Astrocyte of the spinal cord (primary cell): ENCODE measurements at places on chromosomes 2 and 18.
A peak's percentile ranks its signal among the peaks of the same experiment; 100 is the strongest.

DNA sequence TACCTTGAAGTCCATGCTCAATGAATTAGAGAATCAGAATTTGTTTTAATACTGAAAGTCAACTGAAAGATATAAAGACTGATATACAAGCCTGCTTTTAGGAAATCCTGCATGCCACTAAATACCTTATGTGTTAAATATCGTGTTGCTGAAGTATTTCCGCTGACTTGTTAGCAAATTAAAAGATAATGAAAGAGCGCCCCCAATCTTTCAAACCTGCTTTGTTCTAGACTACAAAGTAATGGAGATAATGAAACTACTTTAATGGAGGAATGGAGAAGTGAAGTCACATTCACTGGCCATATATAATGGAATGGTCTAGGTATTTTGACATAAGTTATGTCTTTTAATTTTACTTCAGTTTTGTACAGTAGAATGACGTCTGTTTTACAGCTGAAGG, 95.7 kb downstream of the ASXL3 start:
- DNase-seq: no peak

DNA sequence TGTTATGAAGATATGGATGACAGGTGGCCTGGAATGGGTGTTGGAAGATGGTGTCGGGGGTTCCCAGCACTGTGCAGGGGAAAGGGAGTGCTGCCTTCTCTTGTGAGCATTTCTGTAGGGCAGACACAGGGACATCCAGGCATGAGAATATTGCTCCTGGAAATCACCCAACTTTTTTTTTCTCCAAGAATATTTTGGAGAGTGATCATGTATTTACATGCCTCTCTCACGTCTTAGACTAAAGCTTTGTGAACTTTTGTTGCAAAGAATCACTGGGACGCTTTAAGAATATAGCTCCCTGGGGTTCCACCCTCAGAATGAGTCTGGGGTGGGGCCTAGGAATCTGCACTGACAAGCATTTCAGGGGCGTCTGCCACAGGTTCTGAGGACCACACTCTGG, 68.7 kb downstream of the VWA3B start:
- DNase-seq: no peak

GRCh38 chr2:161159456-161160225, 587 bp upstream of the TANK start:
- DNase-seq: no peak

DNA sequence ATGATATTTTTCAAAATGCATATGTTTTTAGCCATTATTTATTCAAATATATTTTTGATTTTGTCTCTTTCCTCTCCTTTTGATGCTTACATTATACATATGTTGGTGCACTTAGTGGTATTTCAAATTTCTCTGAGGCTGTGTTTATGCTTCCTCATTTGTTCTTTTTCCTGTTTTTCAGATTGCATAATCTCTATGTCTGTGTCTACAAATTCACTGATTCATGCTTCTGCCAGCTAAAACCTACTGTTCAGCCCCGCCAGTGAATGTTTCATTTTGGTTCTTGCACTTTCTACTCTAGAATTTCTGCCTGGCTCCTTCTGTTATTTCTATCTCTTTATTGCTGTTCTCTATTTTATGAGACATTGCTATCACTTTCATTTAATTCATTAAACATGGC, 951.7 kb upstream of the CNTNAP5 start:
- no peak for DNase-seq

DNA sequence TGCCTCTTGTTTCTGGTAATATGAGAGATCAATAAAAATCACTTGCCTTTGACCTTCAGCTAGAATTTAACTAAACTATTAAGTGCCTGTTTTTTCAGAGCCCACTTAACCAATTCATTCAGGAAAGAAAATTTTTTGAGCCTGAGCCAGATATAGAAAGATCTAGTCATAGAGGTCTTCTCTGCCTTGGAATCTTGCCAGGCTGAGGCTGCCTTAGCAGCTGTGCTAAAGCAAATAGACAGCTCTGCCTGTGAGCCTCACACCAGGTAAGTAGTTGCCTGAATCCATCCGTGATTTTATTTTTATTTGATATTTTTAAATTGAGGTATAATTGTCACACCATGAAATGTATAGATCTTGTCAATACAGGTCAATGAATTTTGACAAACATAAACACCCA, 27.4 kb downstream of the EVX2 start:
- DNase-seq: no peak

- DNase-seq: no peak
Measured at GRCh38 chr18:23934863-23935262, 79.7 kb upstream of the TTC39C start.

- DNase-seq: no peak
Measured at GRCh38 chr2:113769555-113769954, 13.1 kb upstream of the SLC35F5 start.

- no peak for DNase-seq
Measured at GRCh38 chr2:53334610-53335009, 433.0 kb upstream of the CHAC2 start.

GRCh38 chr2:129139380-129139779, 820.7 kb upstream of the HS6ST1 start:
- no peak for DNase-seq

GRCh38 chr2:170475878-170476277, 239.3 kb upstream of the SP5 start:
- DNase-seq: no peak

DNA sequence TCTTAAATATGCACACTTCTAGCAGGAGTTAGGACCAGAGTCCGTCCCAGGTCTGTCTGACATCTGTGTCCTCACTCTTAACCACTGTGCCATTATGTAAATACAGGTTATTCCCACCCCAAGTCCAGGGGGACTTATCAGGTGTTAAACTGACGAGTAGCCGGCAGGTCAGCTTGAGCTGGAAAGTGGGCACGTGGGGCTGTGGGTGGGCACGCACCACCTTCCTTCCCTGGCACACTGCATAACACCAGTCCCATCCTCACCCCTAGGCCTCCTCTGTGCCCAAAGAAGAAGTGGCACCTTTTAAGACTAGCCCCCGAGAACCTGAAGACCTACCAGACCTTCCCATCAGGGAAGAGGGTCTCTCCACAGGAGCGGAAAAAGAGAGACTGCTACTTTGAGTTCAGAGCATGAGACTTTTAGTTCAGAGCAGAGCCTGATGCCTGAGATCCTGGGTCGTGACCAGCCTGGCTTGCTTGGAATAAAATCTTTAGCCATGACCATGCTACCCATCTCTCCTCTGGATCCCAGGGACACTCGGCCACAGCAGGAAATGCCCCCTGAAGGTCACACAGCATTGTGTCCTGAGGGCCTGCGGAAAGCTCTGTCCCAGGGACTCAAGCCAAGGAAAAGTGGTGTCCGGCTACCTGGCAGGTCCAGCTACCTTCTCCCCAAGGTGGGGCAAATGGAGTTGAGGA, 62.0 kb downstream of the CIB4 start:
- DNase-seq: no peak

- no peak for DNase-seq
Measured at GRCh38 chr2:2832657-2833056, 501.6 kb upstream of the MYT1L start.

DNA sequence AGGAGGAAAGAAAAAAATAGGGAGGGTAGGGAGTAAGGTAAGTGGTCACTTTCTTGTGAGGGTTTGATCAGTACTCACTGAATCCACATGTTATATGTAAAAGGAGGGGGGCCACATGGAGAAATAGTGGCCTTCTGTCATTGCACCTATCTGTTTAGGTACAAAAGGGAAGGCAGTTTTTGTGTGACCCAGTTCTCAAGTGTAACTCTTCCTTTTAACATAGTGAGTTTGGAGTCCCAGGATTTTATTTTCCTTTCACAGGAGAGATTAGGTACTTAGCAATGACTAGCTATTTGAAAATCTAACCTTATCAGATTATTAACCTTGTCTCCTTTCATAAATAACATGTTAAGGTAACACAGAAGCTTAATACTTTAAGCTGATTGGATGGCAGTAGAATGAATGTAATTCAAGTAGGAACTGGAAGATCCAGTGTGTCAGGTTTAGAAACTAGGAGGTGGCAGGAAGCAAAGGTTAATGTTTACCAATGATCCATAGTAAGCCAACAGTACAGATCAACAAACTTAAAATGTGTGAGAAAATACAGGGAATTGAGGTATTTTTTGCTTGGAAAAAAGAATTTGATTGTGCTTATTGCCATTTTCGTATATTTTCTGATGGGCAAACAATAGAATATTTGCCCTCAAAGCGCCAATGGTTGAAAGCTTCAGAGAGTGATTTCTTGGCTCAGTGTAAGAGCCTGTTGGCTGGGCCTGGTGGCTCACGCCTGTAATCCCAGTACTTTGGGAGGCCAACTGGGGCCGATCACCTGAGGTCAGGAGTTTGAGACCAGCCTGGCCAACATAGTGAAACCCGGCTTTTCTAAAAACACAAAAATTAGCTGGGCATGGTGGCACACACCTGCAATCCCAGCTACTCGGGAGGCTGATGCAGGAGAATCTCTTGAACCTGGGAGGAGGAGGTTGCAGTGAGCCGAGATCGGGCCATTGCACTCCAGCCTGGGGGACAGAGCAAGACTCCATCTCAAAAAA, 11.3 kb downstream of the HNMT start:
- no peak for DNase-seq

GRCh38 chr18:66013969-66014368, 263.2 kb downstream of the CDH7 start:
- DNase-seq: peak; percentile 2

GRCh38 chr2:205769495-205769850, 87.2 kb downstream of the NRP2 start:
- peak; percentile 95 for DNase-seq

- no peak for DNase-seq
Measured at GRCh38 chr18:44497757-44498490, 182.8 kb upstream of the SETBP1 start.

- no peak for DNase-seq
Measured at GRCh38 chr2:169778446-169778845, 20.2 kb upstream of the SSB start.

DNA sequence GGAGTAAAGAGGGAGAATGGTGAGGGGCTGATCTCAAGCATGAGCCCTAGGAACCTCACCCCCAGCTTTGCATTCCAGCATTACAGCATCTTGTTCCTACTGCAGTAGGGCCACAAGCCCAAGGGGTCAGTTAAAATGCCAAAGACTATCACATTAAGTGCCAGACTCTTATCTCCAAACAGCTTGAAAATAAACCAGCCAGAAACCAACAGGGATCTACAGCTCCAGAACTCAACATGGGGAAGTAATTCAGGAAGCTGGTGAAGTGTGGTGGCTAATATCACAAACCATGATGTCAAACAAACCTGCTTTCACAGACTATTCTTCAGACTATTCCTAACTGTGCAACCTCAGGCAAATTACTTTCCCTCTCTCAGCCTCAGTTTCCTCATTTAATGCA, 278.3 kb downstream of the TNS1 start:
- no peak for DNase-seq

GRCh38 chr18:55858661-55859515, 270.9 kb upstream of the TCF4 start:
- DNase-seq: peak; percentile 54
